Iris pigment epithelial cell (primary cell): ENCODE measurements at places on chromosomes 7 and 10.

DNA sequence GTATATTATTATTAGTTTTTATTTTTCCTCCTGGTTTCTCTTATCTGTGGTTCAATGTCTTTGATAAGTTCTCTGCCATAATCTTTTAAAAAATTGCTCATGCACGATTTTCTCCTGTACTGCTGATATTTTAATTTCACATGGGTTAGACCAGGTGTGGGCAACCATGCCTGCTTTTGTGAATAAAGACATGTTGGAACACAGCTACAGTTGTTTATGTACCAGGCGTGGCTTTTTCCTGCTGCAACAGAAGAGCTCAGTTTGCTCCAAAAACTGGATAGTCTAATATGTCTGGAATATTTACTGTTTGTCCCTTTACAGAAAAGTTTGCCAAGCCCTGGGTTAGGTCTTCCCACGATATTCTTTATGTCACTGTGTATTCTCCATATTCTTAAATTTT is 105.2 kb downstream of the VWC2 start:
- DNase-seq = no peak

- DNase-seq = no peak
Observed at GRCh38 chr10:72772031-72772430, 80.1 kb downstream of the MCU start.

DNA sequence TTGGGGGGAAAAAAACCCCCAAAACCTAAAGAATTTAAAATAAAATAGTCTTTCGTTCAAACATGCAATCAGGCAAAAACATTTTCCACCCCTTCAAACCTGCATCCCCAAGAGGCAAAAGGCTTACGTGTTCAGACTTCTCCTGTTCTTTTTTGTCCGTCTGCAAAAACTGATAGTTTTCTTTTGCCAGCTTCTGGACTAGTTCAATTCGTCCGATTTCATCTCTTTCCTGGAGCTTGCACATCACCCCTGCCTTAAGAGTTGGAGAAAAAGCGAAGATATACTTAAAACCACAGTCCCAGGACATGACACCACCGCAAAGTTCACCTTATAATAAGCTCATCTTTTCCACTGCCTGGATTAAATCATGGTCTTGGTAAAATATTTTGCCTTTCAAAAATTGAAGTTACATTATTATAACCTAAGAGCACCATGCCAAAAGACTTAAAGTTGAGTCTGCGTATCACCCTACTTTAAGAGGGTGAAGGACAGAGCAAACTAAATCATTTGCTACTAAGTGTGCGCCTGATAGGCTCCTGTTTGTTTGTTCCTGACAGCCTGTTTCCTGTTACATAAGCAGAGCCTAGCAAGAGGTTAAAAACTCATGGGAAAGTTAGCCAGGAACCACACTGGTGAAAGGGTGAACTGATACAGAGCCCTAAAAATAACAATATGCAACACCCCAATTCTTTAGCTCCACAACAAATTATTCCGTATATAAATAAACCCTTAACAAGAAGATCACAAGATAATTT is 137.0 kb downstream of the RAPGEF5 start:
- peak; percentile 13 for DNase-seq

DNA sequence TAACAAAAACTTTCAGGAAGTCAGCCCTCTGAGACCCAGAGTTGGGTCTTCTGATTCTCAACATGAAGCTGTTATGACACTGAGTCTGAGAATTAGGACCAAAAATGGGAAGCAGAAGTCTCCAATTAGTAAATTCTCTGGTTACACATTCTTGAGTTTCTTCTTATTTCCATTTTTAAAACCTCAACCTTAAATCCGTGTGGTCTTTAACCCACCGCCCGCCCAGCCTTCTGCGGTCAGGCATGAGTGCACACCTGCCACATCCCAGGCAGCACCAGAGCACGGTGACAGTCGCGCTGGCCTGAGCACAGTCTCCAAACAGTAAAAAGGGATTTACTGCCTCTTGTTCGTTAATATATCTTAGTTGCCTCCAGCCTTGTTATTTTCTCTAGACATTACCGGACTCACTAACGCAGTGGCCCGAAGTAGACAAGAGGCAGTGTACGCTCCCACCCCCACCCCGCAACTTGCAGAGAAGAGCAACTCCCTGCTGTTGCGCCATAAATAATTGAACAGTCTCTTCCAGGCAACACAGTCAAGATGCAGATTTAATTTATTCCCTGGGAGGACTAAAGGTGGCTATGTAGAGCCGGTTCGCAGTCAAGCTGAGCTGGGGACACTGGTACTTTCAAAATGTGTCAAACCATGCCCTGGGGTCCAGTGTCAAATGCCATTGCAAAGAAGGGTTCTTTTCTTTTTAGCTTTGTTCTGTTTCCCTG is 147.0 kb upstream of the CELF2 start:
- DNase-seq = no peak

- DNase-seq = no peak
Observed at GRCh38 chr10:52979295-52979990, 206.9 kb upstream of the MBL2 start.

DNA sequence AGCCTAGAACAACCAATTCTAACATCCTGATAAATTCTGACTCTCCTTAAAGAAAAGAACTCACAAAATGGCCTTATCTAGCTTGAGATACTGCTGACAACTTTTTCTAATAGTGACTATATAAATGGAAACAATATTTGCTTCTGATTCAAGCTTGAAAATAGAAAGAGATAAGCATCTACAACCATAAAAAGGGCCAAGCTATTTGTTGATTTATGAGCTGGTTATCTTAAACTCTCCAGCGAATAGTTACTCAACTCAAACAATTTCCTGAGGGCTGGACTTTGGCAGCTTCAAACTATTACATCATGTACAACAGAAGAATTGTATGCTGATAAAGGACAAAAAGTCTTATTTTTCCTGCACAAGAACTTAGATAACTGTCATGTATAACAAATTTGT is 4.6 kb downstream of the USP54 start:
- peak; percentile 91 for DNase-seq

- DNase-seq = peak; percentile 30
Observed at GRCh38 chr7:29375641-29376562, 181.3 kb downstream of the CHN2 start.

- DNase-seq = no peak
Observed at GRCh38 chr7:47188653-47189315, 393.1 kb downstream of the TNS3 start.

GRCh38 chr7:30278849-30279652 is 5.3 kb upstream of the ZNRF2 start:
- no peak for DNase-seq

DNA sequence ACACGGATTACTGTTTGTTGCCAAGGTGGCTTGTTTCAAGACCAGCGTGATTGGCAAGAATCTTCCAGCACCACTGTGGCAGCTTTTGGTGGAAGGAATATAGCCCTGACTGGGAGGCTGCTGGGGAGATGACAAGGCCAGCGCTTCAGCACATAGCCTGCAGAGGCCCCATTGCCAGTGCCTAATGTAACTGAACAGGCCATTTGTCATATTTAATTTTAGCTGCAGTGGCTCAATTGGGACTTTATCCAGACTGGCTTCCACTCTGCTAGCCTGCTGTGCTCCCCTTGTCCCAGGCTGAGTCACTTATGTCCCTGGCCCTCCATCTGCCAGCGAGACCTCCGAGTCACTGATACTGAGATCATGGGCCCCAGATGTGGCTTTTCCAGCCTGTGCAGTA is 483.1 kb downstream of the GALNT17 start:
- DNase-seq = no peak

DNA sequence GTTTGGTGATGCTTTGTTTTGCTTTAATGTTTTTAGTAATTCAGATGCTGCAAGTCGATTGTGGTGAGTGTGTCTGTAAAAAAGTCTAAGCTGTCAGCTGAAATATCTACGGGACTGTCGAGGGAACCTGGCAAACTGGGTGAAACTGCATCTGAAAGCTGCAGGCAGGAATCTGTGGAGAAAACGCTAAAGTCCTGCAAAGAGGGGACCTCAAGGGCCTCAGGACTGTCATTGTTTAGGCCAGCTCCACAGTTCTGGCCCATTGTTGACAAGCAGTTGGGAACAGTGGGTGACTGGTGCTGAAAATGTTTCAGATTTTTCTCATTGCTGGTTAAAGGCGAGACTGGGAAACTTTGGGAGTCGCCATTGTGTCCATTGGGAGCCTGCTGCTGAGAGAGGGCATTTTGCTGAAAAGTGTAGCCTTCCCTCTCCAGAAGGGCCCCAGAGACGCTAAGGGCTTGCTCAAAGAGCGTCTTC is 1.8 kb downstream of the HOXA2 start:
- DNase-seq = no peak

DNA sequence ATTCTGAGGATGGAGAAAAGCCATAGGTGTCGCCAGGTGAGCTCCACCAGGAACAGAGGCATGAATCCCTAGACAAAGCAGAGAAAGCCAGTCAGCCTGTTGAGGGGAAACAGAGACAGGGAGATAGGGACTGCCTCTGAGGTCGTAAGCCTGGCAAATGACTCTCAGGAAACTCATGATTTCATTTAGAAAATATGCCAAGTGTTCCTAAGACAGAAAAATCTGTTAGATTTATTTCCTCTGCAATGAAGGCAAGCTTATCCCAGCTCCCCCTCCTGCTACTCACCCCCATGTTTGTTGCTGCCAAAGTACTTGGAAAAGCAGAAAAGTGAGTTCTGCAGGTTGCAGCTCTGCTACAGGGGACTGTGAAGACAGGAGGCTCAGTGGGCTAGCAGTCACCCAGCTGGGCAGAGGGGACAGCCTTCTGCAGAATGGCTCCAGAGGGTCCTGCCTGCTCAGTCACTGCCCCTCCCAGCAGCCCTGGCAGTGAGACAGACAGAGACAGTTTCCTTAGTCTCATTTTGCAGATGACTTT is 184.3 kb downstream of the ADRA2A start:
- no peak for DNase-seq

- DNase-seq = no peak
Observed at GRCh38 chr7:49669285-49669684, 104.2 kb upstream of the VWC2 start.

DNA sequence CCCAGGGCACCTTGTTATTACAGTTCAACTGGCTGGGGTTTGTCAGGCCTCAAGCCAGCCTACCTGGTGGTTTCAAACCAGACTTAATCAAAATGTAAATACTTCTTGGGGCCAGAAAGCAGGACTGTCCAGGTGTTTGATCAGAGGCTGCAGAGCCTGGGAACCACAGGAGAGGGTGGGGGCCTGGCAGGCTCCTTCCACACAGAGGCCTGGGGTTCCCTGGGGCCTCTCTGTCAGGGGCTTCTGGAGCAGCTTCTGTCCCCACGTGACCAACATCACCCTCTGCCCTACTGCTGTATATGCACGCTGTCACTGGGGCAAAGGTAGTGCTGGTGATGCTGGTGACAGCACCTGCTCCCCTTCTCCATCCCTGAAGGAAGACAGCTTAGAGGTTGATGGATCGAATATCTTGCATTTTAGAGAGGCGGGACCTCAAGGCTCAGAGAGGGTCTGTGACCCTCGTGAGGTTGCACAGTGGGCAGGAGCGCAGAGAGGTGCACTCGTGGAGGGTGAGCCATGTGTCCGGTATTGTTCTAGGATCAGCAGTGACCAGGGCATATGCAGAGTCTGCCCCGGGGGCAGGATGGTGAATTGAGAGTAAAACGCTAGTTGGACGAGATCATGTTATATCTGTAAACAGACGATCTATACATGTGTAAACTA is 95.4 kb downstream of the GRK5 start:
- DNase-seq = no peak

GRCh38 chr7:153934629-153935028 is 117.6 kb upstream of the DPP6 start:
- no peak for DNase-seq

- no peak for DNase-seq
Observed at GRCh38 chr10:120979435-120980278, 128.5 kb downstream of the WDR11 start.

- no peak for DNase-seq
Observed at GRCh38 chr10:1328161-1328823, 272.1 kb downstream of the WDR37 start.

- peak; percentile 22 for DNase-seq
Observed at GRCh38 chr10:69936091-69936490, 116.6 kb upstream of the MACROH2A2 start.

DNA sequence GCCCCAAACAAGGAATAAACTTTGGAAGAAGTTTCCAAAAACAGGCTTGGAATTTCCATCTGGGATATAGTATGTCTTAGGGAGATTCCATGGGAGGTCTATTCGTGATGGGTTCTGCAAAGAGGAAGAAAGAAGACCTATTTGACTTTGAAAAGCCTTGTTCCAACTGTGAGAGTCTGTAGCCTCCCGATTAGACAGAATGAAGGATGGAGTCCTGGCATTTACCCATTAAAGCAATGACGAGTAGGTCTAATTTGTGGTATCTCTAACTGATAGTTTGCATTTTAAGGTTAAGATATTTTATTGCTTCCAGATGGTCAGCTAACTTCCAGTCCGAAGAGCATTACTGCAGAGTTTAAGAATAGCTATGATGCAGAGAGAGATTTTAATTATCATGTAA is 19.5 kb upstream of the GALNT17 start:
- no peak for DNase-seq

- DNase-seq = no peak
Observed at GRCh38 chr10:132408367-132408781, 11.4 kb downstream of the PWWP2B start.

- no peak for DNase-seq
Observed at GRCh38 chr10:10731366-10731765, 286.3 kb upstream of the CELF2 start.

DNA sequence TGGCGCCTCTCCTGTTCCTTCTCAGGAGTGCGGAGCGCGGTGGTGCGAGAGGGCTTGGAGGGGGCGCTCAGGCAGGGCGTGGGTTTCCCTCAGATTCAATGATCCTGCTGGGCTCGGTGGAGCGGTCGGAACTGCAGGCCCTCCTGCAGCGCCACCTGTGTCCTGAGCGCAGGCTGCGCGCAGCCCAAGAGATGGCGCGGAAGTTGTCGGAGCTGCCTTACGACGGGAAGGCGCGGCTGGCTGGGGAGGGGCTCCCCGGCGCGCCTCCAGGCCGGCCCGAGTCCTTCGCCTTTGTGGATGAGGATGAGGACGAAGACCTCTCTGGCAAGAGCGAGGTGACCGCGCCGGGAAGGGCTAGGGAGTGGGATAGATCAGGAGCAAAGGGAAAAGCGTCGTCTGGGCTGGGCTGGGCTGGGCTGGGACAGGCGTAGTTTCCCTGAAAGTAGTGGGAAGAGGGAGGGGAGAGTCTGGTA is 17.0 kb downstream of the FAM131B start:
- peak; percentile 55 for DNase-seq

DNA sequence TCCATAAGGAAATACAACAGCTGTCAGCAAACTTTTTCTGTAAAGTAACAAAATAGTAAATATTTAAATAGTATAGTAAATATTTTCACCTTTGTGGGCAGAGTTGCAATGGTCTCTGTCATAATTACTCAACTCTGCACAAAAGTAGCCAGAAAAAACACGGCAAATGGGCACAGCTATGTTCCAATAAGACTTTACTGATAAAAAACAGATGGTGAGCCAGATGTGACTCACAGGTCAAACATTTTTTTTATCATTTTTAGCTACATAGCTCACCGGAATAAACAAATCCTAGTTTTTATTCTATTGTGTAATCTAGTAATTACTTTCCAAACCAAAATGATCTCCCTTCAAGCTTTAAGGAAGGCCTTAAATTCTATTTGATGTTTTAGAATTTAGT is 55.3 kb downstream of the NCAPG2 start:
- peak; percentile 95 for DNase-seq

- DNase-seq = no peak
Observed at GRCh38 chr7:16121876-16122390, 299.4 kb downstream of the CRPPA start.

- peak; percentile 11 for DNase-seq
Observed at GRCh38 chr10:116017405-116017804, 255.6 kb downstream of the GFRA1 start.
